Caki2 (cell line): ENCODE measurements at places on chromosomes 11 and 22.

- peak; percentile 56 for DNase-seq
These were observed 780.9 kb downstream of the BRD1 start for GRCh38 chr22:49046546-49047361.

DNA sequence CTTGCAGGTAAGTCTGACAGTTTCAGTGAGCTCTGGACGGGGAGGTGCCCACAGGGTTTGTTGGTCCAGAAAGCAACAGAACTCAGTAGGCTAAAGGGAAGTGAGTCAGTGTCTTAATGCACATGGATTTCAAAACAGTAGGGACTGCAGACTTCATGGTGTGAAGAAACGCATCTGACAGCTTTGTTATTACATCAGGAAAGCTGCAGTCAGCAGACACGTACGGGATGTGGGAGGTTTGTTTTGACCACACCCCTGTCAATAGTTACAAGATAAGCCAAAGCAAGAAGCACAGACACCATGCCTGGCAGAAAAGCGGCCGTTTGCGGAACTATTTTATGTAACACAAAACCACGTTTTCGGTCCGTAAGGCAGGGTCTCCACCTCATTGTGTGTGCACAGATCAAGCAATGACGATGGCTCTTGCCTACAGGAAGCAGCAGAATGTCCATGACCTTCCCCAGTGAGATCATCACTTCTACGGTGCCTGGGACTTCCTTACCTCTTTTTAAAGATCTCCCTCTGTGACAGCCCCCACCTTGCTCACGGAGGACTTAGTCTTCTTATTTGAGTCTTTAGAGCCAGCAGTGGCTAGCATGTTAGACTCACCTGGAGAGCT lies 58.2 kb upstream of the FTH1 start:
- DNase-seq: peak; percentile 95

GRCh38 chr11:93267383-93267782 lies 63.2 kb upstream of the DEUP1 start:
- peak; percentile 15 for DNase-seq

GRCh38 chr11:12192794-12193514 lies 82.6 kb downstream of the MICAL2 start:
- no peak for DNase-seq

DNA sequence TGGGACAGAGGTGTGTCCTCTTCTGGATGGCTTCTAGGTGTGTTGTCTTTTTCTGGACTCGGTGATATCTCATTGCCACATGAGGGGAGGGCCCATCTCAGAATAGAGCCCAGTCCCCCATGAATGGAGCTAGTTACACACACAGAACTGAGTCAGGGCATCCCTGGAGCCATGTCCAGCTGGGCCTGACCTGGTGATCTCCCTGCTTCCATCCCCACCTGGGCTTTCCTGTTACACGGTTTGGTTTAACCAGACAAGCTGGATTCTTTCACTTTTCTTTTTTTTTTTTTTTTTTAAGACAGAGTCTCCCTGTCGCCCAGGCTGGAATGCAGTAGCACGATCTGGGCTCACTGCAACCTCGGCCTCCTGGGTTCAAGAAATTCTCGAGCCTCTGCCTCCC lies 6.1 kb upstream of the A4GALT start:
- no peak for DNase-seq

- no peak for DNase-seq
These were observed 77.1 kb downstream of the DHCR7 start for GRCh38 chr11:71370895-71371673.

DNA sequence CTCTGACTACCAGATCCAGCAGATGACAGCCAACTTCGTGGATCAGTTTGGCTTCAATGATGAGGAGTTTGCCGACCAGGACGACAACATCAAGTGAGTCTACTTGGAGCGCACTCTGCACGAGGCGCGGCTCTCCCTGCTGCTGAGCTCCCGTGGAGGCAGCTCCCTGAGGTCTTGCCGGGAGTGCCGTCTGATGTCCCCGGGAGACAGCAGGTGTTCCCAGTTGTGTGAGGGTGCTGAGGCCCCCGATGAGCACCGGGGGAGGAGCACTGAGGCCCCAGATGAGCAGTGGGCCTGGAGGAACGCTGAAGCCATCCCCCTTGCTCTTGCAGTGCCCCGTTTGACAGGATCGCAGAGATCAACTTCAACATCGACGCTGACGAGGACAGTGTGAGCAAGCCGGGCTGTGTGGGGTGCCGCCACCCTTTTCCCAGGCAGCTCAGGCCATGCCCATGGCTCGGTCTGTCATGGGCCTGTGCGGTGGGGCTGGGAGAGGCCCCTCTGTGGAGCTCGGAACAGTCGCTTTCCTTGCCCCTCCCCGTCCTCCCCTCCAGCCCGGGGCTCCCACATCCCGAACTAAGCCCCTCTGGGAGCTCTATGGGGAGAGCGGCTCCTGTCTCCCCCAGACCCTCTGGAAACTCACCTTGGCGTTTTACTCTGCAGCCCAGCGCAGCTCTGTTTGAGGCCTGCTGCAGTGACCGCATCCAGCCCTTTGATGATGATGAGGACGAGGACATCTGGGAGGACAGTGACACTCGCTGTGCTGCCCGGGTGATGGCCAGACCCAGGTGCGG lies 37.1 kb downstream of the SBF1 start:
- no peak for DNase-seq

DNA sequence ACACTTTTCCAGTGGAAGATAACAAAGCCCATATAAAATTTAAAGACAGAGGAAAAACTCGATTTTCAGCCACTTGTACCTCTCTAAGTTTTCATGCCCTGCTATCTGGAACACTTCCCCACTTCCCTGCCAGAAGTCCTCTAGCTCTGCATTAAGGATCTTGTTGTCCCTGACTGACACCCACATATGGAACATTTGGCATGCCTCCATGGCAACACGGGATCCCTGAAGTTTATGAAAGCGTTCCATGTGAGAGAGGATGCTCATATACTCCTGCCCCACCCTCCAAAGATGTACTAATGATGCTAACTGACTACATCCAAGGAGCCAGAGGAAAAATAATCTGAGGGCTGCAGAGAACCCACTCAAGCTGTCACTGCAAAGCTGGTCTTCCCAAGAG lies 8.8 kb upstream of the C11orf91 start:
- DNase-seq: no peak

DNA sequence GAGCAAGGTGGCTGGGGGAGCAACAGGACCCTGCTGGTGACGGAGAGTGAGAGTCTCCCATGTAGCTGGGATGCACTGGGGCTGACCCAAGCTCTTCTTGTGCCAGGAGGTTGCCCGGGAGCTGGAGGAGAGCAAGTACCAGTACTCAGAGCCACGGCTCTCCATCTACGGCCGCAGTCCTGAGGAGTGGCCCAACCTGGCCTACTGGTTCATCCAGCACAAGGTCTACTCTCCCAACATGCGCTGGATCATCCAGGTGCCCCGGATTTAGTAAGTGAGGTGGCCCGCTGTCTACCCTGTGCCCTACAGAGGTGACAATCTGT lies 40.4 kb downstream of the AMPD3 start:
- no peak for DNase-seq

DNA sequence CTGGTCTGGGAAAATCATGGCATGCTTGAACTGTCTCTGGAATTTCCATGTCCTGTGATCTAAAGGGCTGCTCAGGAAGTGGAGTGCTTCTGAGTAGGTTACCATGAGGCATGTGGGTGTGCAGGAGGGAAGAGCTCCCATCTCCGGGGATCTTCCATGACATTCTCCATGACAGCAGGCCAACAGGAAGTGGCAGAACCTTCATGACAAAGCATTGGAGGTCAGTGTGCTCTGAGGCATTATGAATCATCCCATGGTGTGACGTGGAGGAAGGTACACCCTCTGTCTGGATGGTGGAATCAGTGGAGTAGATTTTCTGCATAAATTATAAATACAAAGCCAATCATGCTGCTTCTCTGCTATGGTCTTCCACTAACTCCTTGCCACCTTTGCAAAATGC lies 139.6 kb upstream of the E2F8 start:
- DNase-seq: peak; percentile 81

GRCh38 chr11:33659370-33660139 lies 41.1 kb downstream of the C11orf91 start:
- no peak for DNase-seq

- DNase-seq: no peak
These were observed 44.4 kb downstream of the CYTH4 start for GRCh38 chr22:37326726-37327125.

DNA sequence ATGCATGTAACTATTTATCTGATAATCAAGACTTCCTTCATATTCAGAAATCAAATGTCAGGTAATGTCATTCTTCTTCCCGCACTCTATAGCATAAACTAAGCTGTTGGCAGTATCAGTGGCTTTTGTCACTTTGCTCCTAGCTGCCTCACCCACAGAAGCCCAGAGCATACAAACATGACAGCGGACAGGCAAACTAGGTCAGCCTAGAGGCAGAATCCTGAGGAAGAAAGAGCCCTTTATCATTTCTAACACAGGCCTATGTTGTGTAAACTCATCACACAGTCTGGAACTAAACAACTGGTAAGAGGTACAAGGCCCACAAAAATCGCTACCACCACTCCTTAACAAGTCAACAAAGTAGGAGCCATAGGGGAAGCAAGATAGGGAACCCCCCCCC lies 21.0 kb downstream of the GUCY1A2 start:
- no peak for DNase-seq

DNA sequence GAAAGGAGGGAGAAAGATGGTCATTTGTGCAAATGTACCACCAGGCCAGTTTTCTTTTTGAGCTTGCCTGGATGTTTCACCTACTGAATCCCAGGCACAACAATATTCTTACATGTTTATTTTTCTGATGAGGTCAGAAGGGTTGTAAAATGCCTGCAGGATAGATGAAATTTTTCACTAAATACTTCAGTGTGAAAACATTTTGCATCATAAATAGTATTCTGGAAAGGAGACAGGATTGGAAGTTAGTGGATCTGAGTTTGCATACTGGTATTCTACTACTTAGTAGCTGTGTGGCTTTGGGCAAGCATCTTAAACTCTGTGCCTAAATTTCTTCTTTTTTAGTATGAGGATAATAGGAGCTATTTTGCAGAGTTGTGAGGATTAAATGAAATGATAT lies 24.8 kb downstream of the RNF169 start:
- no peak for DNase-seq

GRCh38 chr11:130512662-130513061 lies 64.2 kb downstream of the ADAMTS15 start:
- DNase-seq: no peak

DNA sequence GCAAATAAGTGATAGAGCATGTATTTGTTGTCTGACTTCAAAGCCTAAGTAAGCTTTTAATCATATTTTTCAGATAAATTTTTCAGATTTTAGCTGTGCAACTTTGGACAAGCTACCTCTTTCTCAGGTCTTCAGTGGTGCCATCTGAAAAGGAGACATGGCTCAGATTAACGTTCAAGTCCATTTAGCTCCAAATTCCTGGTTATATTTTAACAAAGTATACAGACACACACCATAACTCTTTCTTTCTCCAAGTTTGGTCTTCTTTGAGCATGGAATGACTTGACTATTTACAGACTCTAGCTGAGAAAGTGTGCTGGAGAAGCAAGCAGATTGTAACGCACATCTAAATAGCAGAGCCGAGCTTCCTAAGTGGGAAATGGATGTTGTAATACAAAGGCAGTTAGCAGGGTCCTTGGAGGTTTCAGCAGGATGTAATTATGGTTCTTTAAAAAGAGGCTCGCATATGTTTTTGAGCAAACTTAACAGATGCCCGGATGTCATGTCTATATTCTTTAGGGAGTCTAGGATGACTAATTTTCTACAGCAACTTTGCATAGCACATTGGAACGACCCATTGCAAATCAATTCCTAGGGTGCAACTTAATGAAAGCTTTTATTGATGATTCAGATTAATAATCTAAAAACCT lies 128.1 kb upstream of the E2F8 start:
- DNase-seq: no peak

GRCh38 chr11:115623021-115623451 lies 118.8 kb upstream of the CADM1 start:
- peak; percentile 75 for DNase-seq

GRCh38 chr22:23398701-23399366 lies 181.3 kb downstream of the IGLL1 start:
- no peak for DNase-seq

DNA sequence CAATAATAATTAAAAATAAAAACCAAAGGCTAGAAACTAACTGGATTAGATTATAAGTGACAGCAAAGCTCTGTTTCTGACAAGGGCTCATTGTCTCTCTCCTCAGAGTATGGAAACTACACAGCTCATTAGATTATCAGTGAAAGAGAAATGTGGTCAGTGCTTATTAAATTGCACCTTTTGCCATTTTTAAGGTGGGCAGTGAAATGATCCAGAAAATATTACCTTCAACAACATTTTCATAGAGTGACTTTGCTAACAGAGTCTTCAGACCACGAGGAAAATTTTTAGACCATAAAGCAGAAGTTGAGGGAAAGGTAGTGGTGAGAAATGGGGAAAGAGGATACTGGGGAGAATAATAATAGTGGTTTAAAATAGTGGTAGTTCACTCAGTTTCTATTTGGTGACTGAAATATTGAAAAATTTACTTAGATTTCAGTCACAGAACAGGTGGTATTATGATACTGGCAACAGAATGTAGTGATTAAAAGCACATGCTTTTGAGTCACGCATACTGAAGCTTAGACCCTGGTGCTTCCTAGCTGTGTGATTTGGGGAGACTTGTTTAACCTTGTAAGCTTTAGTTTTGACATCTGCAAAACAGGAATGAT lies 684.0 kb upstream of the CCDC90B start:
- no peak for DNase-seq

DNA sequence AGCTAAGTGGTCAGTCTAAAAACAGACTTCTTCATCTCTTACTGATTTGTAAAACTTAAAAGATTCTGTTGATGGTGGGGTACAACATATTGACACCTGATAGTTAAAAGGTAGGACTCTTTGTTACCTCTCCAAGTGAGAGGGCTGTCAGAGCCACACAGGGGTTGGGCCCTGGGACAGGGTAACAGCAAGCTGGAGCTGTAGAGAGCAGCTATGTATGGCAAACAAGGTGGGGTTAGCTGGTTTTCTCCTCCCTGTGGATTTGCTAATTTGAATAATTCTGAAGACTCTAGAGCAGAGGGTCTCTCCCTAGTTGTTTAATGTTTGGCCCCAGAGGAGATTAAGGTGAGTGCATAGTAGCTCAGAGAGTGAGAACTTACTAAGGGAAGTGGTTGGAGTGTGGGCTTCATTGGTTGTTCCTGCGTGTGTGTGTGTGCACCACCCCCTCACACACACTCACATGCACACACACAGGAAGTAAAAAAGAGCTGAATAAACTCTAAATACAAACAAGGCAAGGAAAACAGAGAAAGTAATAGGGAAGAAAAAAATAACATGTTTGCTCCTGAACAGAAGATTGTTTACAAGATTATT lies 9.2 kb upstream of the GAS2 start:
- no peak for DNase-seq

DNA sequence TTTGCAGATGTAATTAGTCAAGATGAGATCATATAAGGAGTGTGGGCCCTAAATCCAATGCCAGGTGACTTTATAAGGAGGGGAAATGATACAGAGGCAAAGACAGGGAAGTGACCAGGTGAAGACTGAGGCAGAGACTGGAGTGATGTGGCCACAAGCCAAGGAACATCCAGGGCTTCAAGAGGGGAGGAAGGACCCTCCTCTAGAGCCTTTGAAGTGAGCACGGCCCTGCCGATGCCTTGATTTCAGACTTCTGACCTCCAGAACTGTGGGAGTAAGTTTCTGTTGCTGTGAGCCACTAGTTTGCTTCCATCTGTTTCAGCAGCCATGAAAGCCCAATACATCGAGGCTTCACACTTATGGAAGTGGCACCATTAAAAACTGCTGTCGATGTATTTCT lies 78.7 kb downstream of the SHANK2 start:
- no peak for DNase-seq

GRCh38 chr22:28674121-28674563 lies 5.5 kb downstream of the TTC28 start:
- peak; percentile 69 for DNase-seq
